ENCODE measurements at places on chromosomes 11 and 22.

- DNase-seq, result no peak
Observed at GRCh38 chr11:15166204-15166603, 51.5 kb downstream of the INSC start.

- no peak for DNase-seq
Observed at GRCh38 chr11:72418834-72419560, 15.3 kb downstream of the CLPB start.

- no peak for DNase-seq
Observed at GRCh38 chr11:92140021-92140420, 84.6 kb upstream of the FAT3 start.

DNA sequence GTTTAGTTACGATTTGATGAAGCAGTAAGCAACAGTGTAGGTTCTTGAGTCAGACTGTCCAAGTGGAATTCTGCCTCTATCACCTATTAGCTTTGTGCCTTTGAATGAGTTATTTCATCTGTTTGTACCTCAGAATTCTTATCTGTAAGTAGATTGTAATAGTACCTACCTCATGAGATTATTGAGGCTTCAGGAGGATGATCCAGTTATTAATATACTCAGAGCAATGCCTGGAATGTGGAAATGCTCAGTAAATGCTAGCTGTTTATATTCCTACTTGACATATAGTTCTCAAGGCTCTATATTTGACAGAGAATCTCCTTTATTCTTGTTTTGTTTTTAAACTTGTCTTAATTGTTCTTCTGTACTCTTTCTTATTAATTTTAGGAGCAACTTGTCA is 70.1 kb downstream of the SFI1 start:
- DNase-seq, result no peak

DNA sequence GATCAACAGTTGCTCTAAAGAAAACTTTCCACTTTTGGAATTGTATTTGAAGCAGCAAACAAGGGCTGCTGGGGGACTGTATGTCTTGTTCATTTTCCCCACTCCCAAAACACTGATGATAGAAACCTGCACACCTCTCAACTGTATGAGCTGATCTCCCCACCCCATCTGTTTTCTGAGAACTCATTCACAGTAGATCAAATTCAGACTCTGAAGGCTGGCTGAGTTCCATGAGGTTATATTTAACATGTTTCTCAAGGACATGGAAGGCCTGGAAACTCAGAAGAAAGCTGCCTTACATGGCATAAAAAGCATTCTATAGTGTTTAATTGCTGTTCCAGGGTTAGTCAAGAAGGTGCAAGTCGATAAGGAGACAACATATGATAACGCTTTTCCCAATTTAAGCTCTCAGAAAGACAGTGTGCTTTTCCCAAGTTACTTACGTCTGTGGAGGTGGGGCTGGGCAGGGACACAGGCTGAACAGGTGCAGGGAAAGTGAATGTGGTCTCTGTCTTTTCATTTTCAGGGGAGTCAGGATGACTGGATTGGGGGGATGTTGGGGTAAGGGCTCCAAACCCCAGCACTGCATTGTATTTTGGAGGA is 23.0 kb downstream of the LARGE2 start:
- no peak for DNase-seq
